Fibroblast of skin of right quadriceps (primary cell): ENCODE measurements at places on chromosomes 11 and 22.

- no peak for DNase-seq
Observed at GRCh38 chr11:69208190-69209037, 52.7 kb downstream of the SMIM38 start.

- DNase-seq = peak; percentile 31
Observed at GRCh38 chr11:66172146-66172545, 96.3 kb upstream of the RAB1B start.

GRCh38 chr22:34934261-34934660 is 131.7 kb upstream of the ISX start:
- DNase-seq = no peak

DNA sequence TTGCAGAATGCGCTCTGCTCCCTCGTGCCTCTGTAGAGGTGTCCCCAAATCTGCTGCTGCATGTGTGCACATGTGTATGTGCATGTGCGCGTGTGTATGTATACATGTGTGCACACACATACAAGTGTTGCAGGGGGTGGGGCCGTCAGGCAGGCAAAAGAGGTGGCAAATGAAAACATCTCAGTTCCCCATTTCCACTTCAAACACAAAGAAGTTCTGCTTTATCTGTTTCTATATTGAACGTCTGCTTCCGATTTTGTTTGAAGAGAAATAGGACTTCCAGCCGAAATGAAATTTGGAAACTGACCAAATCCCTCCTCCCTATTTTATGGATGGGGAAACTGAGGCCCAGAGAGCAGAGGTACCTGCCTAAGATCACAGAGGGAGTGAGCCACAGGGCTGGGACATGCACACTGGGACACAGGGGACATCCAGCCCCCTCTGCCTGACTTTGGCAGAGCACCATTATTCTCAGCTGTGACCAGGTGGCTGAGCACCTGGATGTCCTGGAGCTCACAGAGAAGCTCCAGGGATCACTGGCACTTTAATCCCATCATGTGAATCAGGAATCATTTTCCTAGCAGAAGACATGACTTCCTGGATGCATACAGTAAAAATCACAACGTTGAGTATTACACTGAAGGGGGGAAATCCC is 41.2 kb upstream of the ALX4 start:
- no peak for DNase-seq

DNA sequence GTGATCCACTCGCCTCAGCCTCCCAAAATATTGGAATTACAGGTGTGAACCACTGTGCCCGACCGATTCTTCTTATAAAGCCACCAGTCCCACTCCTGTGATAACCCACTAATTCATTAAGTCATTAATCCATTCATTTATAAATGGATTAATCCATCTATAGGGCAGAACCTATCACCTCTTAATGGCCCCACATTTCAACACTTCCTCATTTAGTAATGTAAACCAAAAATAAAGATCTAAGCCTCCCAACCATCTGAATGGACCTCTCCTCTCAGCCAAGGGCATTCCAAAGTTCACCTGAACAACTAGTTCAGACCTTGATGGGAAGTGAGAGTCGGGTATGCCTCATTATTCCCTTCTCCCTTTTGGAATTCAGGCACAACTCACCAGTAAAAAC is 9.9 kb upstream of the MRPL11 start:
- no peak for DNase-seq

DNA sequence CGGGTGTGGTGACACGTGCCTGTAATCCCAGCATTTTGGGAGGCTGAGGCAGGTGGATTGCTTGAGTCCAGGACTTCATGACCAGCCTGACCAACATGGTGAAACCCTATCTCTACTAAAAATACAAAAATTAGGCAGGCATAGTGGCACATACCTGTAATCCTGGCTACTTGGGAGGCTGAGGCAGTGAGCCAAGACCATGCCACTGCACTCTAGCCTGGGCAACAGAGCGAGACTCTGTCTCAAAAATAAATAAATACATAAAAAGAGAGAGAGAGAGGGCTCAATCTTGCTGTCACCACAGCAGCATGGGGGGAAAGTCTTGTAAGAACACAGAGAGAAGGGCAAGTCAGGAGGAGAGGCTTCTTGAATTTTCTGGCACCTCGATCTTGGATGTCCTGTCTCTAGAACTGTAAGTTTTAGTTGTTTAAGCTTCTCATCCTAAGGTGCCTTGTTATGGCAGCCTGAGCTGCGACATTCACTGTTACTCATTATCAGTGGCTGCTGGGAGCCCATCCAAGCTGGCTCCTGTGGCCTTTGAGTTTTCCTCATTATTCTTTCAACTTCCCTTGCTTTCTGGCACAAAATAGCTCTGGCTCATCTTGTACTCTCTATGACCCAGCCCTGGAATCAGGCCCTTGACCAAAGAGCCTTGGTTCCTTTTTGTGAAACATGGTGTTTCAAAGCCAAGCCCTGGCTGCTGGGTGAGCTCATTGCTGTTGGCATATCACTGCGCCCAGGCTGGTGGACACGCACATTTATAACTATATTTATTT is 8.0 kb upstream of the PSMC3 start:
- peak; percentile 23 for DNase-seq

DNA sequence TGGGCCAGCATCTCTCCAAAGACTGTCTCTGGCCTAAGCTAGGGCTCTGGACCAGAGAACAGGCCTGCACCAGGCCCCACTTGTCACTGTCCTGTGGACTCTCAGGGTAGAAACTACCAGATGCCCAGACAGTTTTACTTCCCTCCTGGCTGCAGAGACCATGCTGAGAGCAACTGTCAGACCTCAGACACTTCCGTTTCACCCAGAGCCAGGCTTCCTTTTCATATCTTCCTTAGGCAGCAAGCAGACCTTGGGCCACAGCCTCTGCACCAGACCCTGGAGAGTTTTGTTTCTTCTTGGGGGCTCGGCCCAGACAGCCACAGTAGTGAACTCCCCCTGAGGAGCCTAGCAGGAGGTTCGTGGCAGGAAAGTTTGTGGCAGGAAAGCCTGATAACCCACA is 12.1 kb upstream of the FCHSD2 start:
- DNase-seq = no peak

GRCh38 chr11:34650528-34650927 is 29.6 kb downstream of the EHF start:
- DNase-seq = no peak

DNA sequence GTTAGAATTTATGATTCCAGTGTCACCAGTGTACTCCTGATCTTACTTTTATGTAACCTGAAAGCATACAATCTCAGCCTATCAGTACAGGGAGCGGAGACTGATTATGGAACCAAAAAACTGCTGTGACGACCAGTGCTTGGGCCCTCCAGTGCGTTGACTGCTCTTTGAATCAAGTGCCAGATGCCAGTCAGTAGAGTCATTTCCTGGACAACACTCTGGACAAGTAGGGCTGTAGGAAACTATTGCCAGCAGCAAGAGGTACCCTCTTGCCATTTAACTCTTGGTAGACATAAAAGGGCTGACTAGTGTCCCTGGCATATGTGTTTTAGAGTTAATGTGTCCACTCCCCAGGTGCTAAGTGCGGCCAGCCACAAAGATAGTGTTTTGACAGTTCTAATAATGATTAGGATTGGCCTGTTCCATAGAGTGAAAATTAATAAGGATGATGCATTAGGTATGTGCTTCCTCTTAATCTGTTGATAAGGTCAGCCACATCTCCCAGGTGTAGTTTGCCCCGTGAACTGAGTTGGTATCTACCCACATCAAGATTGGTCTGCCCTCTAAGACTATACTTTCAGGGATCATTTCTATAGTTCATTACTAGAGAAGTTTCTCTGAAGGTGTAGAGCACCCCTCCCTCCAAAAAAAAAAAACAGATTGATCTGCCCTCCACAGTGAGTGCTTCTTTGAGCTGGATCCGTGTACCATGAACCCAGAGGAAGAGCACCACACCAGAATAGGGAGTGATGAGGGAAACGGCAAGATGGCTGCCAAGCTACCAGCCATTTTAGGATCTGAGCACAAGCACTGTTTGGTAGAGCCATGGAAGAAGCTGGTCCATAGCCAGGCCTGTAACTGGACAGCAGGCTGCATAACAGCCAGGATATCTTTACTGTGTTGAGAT is 20.7 kb upstream of the AIFM3 start:
- DNase-seq = no peak

DNA sequence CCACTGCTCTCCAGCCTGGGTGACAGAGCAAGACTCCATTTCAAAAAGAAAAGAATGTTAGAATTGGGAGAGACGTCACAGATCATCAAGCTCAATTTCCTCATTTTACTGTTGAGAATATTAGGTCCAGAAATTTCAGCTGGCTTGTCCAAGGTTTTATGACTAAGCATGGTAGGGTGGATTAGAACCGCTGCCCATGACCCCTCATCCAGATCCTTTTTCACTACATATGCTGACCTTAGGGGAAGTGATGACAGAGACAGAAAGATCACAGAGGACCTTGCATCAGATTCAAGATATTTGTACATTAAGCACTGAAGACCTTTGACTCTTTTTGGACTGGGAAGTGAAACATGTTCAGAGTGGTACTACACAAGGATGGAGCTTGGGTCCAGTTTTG is 134.5 kb downstream of the ADAMTS15 start:
- DNase-seq = no peak

GRCh38 chr22:32422062-32422461 is 10.0 kb upstream of the RTCB start:
- DNase-seq = no peak

- DNase-seq = no peak
Observed at GRCh38 chr11:80816966-80817365, 1376.1 kb upstream of the TENM4 start.

- no peak for DNase-seq
Observed at GRCh38 chr11:7516475-7516874, 2.7 kb downstream of the PPFIBP2 start.
